ENCODE measurements at places on chromosomes 5 and 9.

- no peak for DNase-seq
Observed at GRCh38 chr9:136484153-136485048, 1.6 kb upstream of the SEC16A start.

GRCh38 chr5:176337913-176338312 is 23.7 kb downstream of the KIAA1191 start:
- no peak for DNase-seq

DNA sequence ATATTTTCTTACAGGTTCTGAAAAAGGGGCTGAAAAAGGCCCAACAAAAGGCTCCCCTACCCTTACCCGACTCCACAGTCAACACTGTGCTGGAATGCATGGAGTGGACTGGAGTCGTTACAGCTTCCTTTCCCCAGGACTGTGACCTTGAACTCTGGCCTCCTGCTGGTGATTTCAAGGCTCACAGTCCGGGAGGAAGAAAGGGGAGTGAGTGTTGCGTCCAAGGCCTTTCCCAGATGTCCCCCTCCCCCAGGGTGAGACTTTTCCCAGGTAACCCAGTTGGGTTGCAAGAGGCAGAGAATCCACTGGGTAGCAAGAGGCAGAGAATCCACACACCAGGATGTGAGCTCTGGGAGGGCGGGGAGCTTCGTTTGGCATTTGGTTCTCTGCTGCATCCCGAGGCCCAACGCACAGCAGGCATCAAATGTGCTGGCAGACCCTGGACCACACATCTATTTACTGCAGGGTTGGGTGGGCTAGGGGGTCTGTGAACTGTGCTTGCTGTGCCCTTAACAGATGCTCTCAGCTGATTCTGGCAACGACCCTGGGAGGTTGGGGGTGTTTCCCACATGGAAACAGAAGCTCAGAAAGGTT is 37.5 kb downstream of the FABP6 start:
- DNase-seq, result no peak

DNA sequence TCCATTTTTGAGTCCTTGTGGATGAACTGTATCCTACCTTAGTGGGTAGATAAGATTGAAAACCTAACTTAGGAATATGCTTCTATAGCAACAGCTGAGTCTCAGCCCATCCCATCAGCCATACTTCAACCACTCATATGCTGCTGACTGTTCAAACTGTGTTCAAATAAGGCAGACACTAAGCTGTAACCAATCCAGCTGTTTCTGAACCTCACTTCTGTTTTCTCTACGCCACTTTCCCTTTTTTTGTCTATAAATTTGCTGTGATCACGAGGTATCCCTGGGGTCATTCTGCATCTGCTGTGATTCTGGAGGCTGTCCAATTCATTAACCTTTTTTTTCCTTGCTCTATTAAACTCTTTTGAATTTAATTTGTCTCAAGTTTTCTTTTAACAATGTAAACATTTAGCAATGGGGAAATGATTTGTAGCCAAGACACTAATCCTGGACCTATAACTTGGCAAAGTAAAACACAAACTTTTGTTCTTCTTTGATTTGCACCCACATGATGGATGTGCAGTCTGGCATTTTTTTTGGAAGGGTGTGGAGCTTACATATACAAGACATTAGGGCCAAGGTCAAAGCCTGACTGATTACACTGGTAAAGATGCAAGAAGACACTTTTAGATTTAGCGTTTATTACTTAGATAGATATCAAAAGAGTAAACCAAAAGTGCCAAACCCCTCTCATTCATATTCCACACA is 14.9 kb upstream of the SCGB3A2 start:
- DNase-seq, result no peak

GRCh38 chr5:142782976-142783530 is 12.9 kb downstream of the ARHGAP26 start:
- no peak for DNase-seq

GRCh38 chr5:124468671-124469411 is 277.6 kb downstream of the ZNF608 start:
- no peak for DNase-seq

- no peak for DNase-seq
Observed at GRCh38 chr5:150120062-150120441, 33.7 kb upstream of the CSF1R start.

DNA sequence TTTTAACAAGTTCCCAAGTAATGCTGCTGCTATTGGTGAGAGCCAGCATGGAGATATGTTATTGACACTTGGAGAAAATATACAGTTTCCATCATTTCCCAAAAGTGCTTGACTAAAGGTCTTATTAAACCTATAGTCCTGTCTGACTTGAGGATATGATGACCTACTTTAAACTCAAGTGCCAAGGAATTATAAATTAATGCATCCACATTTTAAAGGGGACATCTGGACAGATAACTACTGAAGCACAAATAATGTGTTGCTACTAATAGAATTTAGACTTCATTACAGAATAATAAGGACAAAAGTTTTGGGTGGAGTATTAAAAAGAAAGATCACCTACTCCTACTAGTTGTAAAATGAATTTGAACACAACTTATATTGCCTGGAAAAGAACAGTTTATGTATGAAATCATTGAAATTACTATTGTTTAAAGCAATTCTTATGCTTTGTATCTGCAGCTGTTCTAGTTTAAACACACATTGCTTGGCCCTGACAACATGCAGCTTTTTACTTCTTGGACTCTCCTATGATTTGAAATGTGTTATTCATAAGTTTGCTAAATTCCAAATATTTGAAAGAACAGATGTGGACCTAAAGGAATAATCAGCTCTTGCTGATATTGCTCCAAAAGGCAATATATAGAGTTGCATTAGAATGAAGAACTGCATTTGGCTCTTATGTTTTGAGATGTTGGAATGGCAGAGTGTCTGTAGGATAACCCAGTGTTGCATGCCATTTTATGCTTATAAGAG is 73.4 kb downstream of the SGCD start:
- no peak for DNase-seq

- no peak for DNase-seq
Observed at GRCh38 chr5:140408750-140409241, 7.2 kb downstream of the ANKHD1 start.

- DNase-seq, result no peak
Observed at GRCh38 chr5:148839960-148840359, 13.5 kb downstream of the ADRB2 start.

GRCh38 chr5:124839371-124839998 is 93.0 kb upstream of the ZNF608 start:
- DNase-seq, result no peak

- DNase-seq, result no peak
Observed at GRCh38 chr9:93532141-93532540, 44.2 kb upstream of the PHF2 start.

DNA sequence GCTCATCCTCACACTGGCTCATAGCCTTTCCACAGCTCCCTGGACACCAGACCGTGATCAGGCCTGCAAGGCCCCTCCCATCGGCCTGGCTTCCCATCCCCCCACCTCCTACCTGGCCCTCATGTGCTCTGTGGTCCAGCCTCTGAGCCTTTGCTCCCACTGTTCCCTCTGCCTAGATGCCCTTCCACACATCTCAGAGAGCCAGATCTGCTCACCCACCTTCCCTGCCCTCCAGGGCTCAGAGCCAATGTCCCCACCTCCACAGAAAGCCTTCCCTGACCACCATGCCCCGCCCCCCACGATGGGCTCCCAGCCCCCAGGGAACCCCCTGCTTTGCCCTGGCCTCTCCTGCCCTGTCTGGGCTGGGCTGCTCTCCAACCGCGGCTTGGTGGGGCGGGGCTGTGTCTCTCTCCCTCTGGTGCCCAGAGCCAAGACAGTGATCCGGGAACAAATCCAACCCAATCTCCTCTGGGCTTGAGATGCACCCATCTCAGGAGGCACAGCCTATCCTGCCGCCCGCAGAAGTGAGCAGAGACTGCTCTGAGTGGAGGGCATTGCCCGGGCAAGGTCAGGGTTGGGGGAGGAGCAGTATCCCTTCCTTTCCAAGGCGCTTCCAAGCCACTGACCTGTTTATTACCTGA is 1.6 kb downstream of the NINJ1 start:
- peak; percentile 49 for DNase-seq

DNA sequence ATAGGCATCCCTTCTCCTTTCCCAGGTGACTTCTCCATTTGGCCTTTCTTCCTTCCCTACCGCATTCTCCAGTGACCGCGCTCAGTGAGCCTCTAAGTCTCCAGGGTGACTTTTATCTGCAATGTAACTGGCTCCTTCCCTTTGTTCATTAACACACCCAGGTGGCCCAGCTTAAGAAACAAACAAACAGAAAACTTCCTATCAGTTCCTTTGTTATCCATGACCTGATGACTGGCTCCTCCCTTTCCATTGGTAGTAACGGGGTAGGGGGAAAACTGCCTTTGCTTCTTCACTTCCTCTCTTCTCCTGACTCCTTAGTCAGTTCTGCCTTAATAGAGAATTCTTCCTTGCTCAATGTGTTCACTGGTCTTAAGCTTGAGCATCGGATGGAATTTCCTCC is 7.0 kb upstream of the SH3GL2 start:
- no peak for DNase-seq

DNA sequence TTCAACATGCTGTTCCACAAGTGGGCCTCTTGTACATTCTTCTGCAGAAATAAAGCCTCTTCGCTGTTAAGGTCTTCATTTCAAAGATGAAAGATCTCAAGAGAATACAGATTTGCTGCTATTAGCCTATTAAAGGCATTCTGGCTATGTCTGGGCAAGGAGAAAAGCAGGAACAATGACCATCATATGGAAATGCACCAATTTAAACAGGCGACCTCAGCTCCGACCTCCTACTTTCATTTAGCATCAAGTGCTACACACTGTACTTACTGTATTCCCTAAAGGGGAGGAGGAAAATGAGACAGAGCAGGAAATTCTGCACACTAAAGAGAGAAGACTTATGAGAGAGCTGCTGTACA is 64.8 kb downstream of the HABP4 start:
- DNase-seq, result no peak

- no peak for DNase-seq
Observed at GRCh38 chr9:111926421-111926875, 29.8 kb downstream of the UGCG start.

- no peak for DNase-seq
Observed at GRCh38 chr5:146995878-146996277, 117.3 kb upstream of the PPP2R2B start.

- no peak for DNase-seq
Observed at GRCh38 chr5:144276034-144276822, 105.6 kb downstream of the KCTD16 start.

- DNase-seq, result no peak
Observed at GRCh38 chr5:168151041-168151440, 140.4 kb upstream of the WWC1 start.

GRCh38 chr5:111461255-111461671 is 51.1 kb downstream of the STARD4 start:
- peak; percentile 12 for DNase-seq

DNA sequence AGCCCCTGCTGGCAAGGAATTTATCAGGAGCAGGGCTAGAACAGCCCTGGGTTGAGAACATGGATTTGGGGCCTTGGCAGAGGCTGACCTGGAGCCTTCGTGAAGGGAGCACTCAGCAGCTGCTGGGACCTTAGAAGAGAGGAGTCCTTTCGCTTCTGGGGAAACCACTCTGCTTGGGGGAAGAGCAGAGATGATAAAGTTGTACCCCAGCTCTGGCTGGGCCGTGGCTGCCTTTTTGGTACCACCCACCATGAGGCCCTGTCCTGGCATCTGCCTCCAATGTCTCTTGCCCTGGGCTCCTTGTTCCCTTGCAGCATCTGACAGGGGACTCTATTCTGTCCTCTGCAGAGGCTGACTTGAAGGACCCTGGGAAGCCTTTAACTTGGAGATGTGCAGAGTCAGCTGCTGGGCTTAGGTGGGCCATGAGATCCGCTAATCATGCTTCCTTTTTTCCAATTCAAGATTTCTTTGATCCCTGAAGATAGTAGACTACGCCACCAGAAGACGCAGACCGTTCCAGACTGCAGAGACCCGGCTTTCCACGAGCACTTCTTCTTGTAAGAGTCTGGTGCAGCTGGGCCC is 20.2 kb downstream of the RGS3 start:
- no peak for DNase-seq

- no peak for DNase-seq
Observed at GRCh38 chr5:113099822-113100221, 123.2 kb downstream of the DCP2 start.

GRCh38 chr5:125106271-125106670 is 359.8 kb upstream of the ZNF608 start:
- DNase-seq, result no peak

DNA sequence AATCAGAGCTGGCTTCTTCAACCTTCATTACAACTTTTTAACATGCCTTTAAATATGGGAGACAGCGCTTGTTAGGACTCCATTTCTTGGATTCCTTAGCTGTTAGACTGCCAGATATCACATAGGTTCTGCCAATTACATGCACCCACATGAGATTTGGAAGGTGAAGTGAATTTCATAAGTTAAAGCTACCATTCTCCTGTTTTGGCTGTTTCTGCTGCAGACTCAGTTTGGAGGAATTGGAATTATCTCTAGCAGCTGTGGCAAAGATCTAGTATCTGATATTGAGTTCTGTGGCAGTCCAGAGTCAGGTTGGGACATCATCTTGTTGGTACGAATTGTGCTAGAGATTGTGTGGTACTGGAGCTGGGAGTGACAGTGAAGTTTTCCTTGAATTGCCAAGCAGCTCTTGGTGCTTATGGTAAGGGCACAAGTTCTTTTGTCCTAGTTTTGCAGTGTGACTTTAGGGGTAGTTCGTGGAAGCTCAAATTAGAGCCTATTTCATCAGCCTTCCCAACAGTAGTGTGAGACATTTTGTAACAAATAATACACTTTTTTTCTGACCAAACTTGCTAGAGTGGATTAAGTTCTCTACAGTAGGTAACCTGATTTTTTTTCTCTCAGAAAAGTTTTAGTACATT is 9.1 kb upstream of the PJA2 start:
- DNase-seq, result no peak

- DNase-seq, result no peak
Observed at GRCh38 chr5:132372542-132372941, 3.0 kb downstream of the SLC22A5 start.

GRCh38 chr9:125467116-125467740 is 205.6 kb downstream of the GAPVD1 start:
- DNase-seq, result no peak

DNA sequence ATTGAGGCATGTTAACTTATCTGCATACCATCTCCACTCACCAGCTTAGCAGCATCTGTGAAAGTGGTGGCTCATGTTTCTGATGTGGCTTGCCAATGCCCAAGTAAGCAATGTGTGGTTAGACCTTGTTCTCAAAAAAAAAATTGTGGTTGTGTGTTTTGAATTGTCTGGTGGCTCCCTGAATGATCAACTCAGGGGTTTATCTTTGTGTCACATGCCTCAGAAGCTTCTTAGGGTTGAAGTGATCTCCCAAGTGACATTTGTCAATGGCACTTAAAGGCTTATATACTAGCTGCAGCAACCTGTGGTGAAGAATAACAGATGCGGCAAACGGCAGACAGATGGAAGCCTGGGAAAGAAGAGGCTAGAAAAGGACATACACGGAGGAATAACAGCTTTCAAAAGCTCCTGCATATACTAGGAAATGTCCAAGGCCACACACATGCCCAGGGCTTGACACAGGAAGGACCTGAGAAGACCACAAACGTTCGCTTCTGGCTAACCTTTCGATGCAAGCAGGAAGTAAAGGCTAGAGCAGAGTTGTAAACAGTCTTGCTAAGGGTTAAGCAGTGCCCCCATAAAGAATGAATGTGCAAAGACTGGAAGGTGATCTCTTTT is 42.2 kb upstream of the FSD1L start:
- DNase-seq, result no peak
